ENCODE measurements at places on chromosomes 11 and 22. TPM values are rescaled to one million over a fixed set of nuclear protein-coding genes. Genes with fewer than 3 reads are reported as not detected.

DNA sequence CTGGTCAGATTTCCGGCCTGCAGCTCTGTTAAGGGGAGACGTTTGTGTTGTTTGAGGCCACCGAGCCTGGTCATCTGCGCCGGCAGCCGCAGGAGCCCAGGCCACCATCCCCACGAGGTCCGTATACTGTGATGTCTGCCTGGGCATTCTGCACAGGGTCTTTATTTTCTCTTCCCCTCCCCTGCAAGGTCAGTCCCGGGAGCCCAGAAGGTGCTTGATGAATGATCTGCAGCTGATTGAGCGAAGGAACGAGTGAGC is 45.4 kb downstream of the CTTN start:
- DNase-seq = no peak

DNA sequence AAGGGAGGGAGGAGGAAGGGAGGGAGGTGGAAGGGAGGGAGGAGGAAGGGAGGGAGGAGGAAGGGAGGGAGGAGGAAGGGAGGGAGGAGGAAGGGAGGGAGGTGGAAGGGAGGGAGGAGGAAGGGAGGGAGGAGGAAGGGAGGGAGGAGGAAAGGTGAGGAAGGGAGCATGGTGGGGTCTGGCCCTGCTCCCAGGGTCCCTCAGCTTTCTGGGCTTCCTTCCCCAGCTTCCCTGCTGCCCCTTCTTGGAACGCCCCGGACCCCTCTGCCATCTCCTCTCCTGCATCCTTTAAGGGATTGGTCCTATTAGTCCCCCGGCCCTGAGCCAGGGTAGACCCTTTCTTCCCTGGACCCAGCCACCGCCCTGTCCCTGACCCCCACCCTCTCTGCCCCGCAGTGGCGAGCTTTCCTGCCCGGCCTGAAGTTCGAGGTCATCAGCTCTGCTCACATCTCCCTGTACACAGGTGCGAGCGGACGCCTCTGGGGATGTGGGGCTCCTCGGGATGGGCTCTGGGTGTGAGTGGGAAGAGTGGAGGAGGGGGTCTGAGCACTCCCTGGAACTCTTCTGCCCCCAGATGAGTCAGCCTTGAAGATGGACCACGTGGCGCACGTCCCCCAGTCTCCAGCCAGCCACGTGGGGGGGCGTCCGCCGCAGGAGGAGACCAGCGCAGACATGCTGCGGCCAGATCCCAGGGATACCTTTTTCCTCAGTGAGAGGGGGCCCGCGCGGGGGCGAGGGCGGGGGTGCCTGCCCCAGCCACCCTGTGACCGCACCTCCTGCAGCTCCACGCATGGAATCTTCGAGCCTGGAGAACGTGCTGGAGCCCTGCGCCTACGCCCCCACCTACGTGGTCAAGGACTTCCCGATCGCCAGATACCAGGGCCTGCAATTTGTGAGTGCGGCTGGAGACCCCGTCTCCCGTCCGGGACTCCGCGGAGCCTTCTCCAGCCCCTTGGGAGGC is 6.0 kb downstream of the B4GALNT4 start:
- DNase-seq = no peak

DNA sequence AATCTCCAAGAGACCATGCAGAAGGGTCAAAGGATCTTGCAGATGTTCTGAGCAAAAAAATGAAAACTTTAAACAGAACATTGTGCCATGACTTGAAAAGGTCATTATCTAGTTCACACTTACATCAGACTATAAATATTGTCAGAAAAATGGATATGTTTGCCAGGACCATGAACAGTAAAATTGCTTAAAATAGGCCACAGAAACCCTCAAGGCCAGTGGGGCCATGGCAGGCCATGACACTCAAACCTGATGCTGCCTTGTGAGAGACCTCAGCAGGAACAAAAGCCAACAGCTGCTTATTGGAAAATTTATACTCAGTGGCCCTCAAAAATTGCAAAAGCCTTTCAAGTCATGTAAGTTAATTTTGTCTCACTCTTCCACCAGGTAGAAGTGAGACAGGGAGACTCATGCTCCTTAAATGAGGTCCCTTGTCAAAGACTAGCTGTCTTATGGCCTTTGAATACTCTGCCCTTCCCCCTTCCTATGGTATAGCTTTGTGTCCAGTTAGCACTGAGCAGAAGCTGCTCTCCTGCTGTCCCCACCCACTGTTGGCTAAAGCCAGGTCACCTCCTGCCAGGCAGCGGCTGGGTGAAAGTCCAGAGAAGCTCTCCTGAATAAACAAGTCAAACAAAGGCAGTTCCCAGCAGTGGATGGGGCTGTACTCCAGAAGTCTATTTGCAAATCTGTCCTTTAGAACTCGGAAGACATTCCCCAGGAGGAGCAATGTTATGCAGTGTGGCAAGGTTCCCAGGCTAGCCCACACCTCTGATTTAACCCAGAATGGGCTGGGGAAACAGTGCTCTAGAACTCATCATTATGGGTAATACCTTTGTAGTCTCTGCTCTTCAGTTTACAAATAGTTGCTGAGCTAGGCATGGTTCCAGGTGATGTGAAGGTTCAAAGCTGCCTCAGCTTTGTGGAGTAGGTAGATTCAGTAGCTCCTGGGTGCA is 21.4 kb downstream of the ADM start:
- no peak for DNase-seq

- no peak for DNase-seq
Measured at GRCh38 chr11:58796333-58796732, 48.2 kb downstream of the GLYATL2 start.

DNA sequence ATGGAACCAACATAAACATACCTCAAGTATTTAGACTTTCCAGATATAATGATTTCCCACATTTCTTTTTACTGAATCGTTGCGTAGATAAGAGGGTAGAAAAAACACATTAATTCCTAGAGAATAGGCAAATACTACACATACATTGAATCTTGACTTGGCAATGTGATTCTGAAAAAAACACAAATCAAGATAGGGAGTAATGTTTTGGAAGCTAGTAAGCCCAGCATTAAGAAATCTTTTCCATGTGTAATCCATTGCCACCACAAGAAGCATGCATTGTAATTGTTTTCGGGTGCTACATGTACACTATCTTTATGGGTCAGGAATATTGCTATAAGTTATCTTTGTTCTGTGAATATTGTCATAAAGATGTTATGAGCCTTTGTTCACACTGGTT is 269.8 kb upstream of the PDGFD start:
- no peak for DNase-seq

- no peak for DNase-seq
Measured at GRCh38 chr22:39332441-39333064, 13.1 kb upstream of the RPL3 start.

Gene FREY1
- 0.25 TPM for polyA plus RNA-seq

Measured in renal cortex interstitium (tissue), 15 donors.